Kidney (tissue), 22 donors: ENCODE measurements at places on chromosomes 16 and 17. TPM values are rescaled to one million over a fixed set of nuclear protein-coding genes. Genes with fewer than 3 reads are reported as not detected.
A peak's percentile ranks its signal among the peaks of the same experiment; 100 is the strongest.

Gene PDPK1
- total RNA-seq = 52.3 TPM

Gene LRRC75A
- total RNA-seq = 2.5 TPM

Gene KRT36
- not detected for total RNA-seq

Gene SHBG
- 0.57 TPM for total RNA-seq

Gene SPATA22
- 0.31 TPM for total RNA-seq

Gene GDPD3
- 3.6 TPM for total RNA-seq

Gene CDRT15L2
- not detected for total RNA-seq

Gene KRT40
- total RNA-seq = not detected

DNA sequence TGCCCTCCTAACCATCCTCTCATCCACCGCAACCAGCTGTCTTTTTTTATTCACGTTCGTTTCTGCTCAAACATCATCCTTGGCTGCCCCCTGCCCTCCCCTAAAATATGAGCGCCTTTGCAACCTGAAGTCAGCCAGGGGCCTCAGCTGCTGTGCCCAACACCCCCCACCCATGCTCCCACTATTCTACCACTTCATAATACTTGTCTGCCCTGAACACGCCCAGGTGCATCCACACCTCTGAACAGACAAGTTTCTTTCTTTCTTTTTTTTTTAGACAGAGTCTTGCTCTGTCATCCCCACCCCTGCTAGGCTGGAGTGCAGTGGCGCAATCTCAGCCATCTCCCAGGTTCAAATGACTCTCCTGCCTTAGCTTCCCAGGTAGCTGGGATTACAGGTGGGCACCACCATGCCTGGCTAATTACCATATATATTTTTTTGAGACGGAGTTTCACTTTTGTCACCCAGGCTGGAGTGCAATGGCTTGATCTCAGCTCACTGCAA lies 26.9 kb downstream of the CEP295NL start:
- peaks cover 3% of the 10 kb centered on the region for H3K4me1 ChIP-seq
- no peak for DNase-seq
- no peaks in the 10 kb centered on the region for H3K36me3 ChIP-seq
- no peak overlapping the region for H3K4me3 ChIP-seq

DNA sequence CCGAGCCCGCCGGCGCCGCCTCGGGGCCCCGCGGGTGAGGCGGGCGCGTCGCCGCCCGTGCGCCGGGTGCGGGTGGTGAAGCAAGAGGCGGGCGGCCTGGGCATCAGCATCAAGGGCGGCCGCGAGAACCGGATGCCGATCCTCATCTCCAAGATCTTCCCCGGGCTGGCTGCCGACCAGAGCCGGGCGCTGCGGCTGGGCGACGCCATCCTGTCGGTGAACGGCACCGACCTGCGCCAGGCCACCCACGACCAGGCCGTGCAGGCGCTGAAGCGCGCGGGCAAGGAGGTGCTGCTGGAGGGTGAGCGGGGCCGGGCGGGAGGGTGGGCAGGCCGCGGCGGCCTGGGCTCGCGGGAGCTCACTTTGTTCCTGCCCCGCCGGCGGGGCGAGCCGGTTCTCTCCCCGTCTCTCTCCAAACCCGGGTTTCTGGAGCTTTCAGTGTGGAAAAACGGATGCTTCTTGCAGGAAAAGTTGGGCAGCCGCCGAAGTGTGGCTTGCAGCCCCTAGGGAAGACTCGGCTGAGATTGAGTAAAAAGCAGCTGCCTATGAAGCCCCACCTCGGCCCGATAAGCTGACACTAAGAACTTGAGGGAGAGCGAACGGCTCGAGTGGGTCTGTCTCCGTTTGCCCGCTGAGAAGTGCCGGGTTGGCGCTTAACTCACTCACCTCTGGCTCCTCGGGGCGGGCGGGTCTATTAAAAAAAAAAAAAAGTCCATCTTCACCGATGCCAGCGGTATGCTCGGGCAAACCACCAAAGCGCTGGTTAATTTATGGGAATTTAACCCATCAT lies 677 bp downstream of the SNTB2 start:
- H3K4me3 ChIP-seq = peak overlapping the region; percentile 73
- no peaks in the 10 kb centered on the region for H3K27me3 ChIP-seq
- peaks cover 18% of the 10 kb centered on the region for H3K4me1 ChIP-seq
- H3K36me3 ChIP-seq = no peaks in the 10 kb centered on the region
- peak; percentile 62 for DNase-seq

DNA sequence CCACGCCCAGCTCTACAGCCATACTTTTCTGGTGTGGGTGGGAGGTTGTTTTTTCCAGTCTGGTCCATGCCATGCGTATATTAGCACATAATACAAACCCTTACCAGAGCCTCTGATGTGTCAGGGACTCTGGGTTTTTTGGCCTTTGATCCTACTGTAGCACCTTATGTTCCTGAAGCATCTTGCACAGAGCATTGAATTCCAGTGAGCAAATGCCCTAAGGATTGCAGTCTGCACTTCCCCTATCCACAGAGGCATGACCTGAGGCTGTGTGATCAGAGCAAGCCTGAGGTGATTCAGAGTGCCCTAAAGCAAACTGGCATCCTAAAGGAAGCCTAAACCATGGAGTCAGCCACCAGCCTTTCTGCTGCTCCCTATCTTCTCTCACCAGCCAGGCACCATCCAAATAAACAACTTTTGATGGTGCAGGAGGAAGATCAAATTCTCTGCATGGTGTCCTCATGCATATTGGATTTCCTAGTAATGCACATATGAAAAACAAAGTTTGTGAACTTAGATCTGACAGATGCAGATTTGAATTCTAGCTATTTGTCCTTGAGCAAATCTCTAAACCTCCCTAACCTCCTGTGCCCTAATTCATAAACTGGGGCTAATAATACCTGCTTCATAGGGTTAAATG lies 41.2 kb upstream of the HAS3 start:
- no peaks in the 10 kb centered on the region for H3K27me3 ChIP-seq
- H3K27ac ChIP-seq = no peak overlapping the region
- no peaks in the 10 kb centered on the region for H3K4me1 ChIP-seq
- no peak for DNase-seq

DNA sequence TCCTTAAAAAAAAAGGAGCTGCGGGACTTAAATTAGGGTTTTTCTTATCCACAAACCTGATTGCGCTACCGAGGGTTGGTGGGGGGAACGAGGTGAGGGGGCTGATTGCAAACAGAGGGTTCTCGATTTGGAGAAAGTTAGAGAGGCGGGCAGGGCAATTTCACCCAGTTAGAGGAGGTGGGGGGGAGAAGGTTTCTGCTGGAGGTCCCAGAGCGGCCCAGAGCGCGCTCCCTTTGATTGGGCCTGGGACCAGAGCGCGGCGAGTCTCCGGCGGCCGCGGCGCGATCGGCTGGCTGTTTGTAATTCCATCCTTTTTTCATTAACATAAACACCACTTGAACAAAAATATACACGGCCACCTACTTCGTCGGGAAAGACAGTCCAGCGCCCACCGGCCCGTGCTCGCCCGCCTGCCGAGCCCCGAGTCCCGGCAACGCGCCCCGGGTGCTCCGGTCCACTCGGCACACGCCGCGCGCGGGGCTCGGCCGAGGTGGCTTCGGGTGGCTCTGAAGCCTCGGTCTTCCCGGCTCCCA lies 13.3 kb upstream of the FOXF1 start:
- no peaks in the 10 kb centered on the region for H3K36me3 ChIP-seq
- no peak for DNase-seq
- H3K27ac ChIP-seq = no peak overlapping the region

DNA sequence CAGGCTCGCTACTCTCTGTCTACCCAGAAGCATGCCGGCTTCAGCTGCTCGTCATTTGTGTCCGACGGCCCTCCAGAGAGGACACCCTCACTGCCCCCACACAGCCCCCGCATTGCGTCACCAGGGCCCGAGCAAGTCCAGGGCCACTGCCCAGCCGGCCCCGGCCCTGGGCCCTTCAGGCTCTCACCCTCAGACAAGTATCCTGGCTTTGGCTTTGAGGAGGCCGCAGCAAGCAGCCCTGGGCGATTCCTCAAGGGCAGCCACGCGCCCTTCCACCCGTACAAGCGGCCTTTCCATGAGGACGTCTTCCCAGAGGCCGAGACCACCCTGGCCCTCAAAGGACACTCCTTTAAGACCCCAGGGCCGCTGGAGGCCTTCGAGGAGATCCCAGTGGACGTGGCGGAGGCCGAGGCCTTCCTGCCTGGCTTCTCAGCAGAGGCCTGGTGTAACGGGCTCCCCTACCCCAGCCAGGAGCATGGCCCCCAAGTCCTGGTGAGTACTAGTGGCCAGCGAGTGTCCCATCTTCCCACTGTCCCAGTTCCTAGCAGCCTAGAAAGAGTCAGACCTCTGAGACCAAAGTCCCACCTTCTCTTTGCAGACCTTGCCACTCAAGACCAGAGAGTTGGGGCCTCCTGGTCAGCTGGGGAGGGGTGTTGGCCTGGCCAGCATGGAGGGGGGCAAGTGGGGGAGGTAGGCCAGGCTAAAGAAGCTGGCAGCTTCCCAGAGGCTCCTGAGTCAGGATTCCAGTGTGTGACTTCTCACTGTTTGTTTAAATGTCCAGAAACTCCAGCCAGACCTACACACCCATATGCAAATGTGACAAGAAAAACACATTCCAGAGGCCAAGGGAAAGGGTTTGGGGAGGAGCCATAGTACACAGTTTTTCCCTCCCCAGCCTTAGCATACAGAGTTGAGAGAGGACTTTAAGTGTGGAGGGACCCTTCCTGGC lies 18.6 kb downstream of the FOXN1 start:
- H3K36me3 ChIP-seq = no peaks in the 10 kb centered on the region
- peak overlapping the region; percentile 60 for H3K27ac ChIP-seq
- H3K27me3 ChIP-seq = no peaks in the 10 kb centered on the region
- peak; percentile 74 for DNase-seq
- H3K4me3 ChIP-seq = no peak overlapping the region
- peaks cover 3% of the 10 kb centered on the region for H3K4me1 ChIP-seq

- H3K4me3 ChIP-seq = no peak overlapping the region
- H3K27ac ChIP-seq = no peak overlapping the region
- no peaks in the 10 kb centered on the region for H3K36me3 ChIP-seq
- no peak for DNase-seq
- no peaks in the 10 kb centered on the region for H3K4me1 ChIP-seq
- no peaks in the 10 kb centered on the region for H3K27me3 ChIP-seq
Observed at GRCh38 chr16:82199209-82199608, 29.2 kb upstream of the MPHOSPH6 start.
